ENCODE measurements at places on chromosomes 11 and 22.

GRCh38 chr22:20904008-20904979, 12.9 kb upstream of the CRKL start:
- no peak for DNase-seq

DNA sequence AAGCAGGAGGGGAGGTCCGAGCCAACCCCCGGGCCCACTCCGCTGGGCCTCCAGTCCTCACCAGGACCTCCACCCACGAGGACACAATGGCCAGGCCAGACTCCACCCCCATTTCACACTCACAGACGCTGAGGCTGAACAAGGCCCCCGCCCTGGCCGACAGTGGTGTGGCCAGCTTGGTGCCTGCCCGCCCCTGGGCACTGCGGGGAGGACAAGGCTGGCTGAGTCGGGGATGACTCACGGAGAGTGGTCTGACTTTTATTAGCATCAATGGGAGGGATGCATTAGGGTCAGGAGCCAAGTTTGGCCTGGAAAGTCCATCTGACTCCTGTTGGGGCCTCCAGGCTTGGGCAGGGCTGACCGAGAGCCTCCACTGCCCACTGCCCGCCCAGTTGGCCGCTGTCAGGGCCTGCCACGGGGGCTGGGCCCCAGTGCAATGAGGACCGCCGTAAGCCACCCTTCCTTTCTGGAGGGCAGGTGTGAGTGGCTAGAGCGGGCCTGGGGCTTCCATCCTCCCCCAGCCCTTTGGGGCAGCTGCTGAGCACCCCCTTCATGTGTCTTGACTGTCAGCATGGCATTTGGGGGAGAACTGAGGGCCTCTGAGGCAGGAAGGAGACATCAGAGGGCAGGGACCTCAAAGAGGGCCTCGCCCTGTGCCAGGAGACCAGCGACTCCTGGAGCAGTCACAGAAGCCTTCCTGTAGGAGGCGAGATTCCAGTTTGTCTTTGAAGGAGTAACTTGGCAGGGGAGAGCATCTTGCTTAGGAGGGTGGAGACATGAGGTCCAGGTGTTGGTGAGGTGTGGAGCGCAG, 10.6 kb downstream of the TSPAN32 start:
- DNase-seq, result no peak

GRCh38 chr11:123302751-123303195, 107.7 kb upstream of the CLMP start:
- no peak for DNase-seq

- DNase-seq, result no peak
These were observed 527.9 kb upstream of the B3GAT1 start for GRCh38 chr11:134939905-134940304.

GRCh38 chr11:79242616-79243015, 198.2 kb downstream of the TENM4 start:
- DNase-seq, result no peak
